ENCODE measurements at places on chromosomes 4 and X.

DNA sequence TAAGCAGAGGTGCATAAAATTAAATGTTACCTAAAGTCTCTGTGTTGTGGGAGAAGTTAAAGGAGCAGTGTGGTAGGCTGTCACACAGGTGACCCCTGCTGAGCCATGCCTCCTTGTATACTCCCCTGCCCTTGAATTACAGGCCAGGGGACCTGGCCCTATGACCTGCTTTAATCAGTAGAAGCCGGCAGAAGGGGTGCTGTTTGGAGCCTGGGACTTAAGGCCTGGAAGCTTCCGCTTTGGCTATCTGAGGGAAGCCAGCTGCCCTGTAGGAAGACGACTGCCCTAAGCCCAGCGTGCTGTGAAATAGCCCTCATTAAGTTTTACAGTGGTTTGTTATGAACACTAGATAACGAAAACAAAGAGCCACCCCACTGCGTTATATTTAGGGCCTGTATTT lies 34.1 kb downstream of the SPINK2 start:
- no peak for DNase-seq

DNA sequence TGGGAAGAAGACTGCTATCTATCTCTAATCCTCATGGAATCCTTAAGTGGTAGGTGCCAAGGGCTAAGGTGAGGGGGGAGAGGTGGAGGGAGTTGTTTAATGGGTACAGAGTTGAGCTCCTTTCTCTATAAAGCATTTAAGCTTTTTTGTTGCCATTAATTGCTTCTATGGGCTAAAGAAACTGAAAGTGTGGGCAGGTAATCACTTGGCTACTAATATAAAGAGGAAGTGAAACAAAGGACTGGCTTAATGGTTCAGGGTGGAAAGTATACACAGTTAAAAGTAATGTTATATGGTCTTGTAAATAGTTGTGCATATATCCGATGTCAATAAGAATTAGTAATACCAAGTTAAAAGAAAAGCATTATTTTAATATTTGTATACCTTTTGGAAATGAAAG lies 83.9 kb downstream of the POLA1 start:
- DNase-seq: no peak

DNA sequence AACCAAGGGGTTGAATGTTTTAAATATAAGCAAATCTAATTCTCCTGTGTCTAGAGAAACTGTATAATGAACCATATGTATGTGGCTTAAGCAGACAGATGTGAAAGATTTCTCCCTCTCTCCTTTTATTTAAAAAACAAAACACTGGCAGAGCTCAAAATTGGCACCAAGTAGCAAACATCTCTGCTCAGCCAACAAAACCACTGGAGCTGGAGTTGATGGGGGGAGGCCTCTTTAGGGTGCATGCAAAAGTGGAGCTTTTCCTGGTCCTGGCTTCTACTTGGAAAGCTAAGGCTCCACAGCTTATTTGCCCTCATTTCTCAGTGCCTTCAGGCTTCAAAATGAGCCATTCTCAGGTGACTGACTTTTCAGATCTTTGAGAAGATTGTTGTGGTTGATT lies 95.6 kb downstream of the REPS2 start:
- DNase-seq: no peak

GRCh38 chrX:74423289-74423998 lies 2.2 kb downstream of the SLC16A2 start:
- no peak for DNase-seq

DNA sequence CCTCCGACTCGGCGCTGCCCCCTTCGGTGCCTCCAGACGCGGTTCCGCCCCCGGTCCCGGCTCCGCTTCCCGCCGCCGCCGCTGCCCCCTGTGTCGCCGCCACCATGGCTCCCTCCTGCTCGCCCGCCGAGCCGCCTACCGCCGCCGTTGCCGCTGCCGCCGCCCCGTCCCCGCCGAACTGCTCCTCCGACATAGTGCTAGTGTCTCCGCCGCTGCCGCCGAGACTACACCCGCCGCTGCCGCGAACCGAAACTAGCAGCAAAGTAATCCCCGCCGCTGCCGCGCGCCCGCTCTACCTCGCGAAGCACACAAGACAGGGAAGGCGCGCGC lies 340 bp downstream of the HNRNPD start:
- no peak for DNase-seq

- DNase-seq: no peak
These were observed 136.6 kb downstream of the NEXMIF start for GRCh38 chrX:74788545-74789086.

DNA sequence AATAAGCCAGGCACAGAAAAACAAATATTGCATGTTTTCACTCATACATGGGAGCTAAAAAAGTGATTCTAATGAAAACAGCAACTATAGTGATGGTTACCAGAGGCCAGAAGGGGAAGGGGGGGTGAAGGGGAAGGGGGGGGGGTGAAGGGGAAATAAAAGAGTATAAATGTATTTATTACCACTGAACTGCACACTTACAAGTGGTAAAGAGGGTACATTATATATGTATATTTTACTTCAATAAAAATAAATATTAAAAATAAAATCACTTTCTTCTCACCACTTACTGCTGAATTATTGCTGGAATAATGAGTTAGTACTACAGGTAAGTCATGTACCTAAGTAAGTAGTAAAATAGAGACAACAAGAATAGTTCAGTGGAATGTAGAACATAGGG lies 2.1 kb upstream of the VCX3B start:
- no peak for DNase-seq

DNA sequence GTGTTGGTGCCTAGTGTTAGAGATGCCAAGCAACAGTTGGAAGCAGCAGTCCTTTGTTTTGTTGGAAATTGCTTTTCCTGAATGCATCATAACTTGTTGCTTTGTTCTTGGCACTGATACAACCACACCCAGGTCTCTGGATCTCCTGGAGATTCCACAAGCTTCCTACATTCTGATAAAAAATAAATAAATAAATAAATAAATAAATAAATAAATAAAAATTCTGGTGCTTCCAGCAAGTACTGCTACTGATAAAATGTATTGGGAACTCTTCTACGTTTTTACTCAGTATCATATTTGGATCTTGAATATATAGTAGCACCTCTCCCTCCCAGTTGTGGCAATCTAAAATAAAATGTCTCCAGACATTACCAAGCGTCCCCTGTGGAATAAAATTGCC lies 62.7 kb upstream of the GRID2 start:
- no peak for DNase-seq

GRCh38 chr4:101289306-101289705 lies 58.0 kb downstream of the PPP3CA start:
- no peak for DNase-seq

GRCh38 chr4:64360664-64361398 lies 48.4 kb downstream of the TECRL start:
- no peak for DNase-seq

DNA sequence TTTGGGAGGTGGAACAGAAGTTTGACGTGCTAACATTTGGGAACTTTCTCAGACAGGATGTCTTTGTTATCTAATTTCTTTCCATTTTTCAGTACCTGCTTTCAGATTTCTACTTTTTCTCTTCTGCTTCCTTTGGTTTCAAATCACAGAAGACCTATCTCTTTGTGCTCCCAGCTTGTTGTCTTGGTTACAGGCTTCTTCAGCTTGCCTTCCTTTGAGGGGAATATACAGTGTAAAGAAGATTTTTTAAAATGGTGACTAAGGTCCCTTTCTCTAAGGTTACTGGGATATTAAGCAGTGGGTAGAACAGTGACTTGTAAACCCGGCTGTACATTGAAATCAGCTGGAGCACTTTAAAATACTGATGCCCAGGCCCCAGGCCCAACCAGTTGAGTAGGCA lies 48.0 kb downstream of the TMEM164 start:
- DNase-seq: no peak

DNA sequence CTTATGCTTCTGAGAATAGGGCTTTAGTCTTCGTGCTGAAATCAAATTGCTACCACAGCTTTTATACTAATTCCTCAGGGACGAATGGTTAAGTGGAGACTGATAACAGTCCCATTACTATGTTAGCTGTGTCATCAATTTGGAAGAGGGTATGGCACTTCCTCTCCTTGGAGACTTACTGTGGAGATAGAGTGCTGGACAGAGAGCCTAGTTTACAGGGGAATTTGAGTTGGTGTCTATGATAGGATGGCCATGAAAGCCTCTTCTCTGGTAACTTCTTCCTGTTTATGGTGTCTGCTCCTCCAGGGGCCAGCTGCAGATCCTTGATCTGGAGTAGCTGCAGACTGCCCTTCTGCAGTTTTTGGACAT lies 167.7 kb downstream of the ZNF518B start:
- DNase-seq: no peak

- no peak for DNase-seq
These were observed 13.0 kb downstream of the RAB9B start for GRCh38 chrX:103818842-103819619.

- no peak for DNase-seq
These were observed 191.7 kb upstream of the RASGEF1B start for GRCh38 chr4:81663368-81663767.

GRCh38 chr4:67092351-67092750 lies 453.0 kb downstream of the CENPC start:
- no peak for DNase-seq

DNA sequence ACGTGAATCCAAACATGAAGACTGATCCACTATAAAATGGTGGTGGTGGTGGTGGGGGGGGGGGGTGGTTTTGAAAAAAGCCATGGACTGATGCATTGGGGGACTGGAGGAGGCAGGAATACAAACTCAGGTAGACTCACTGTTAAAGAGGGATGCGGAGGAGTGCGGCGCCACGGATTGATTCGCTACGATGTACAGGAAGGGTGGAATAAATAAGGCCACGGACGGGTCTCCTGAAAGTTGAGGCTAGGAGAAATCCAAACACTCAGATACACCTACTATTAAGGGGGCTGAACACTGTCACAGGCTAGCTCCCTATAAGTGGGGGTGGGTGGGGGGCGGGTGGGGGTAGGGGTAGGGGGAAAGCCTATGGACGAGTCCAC lies 591 bp downstream of the ELK1 start:
- no peak for DNase-seq

GRCh38 chr4:89137695-89138094 lies 26.4 kb downstream of the TIGD2 start:
- DNase-seq: no peak

GRCh38 chr4:104571341-104571740 lies 76.6 kb upstream of the CXXC4 start:
- DNase-seq: no peak

- no peak for DNase-seq
These were observed 20.3 kb downstream of the RUFY3 start for GRCh38 chr4:70741867-70742658.

DNA sequence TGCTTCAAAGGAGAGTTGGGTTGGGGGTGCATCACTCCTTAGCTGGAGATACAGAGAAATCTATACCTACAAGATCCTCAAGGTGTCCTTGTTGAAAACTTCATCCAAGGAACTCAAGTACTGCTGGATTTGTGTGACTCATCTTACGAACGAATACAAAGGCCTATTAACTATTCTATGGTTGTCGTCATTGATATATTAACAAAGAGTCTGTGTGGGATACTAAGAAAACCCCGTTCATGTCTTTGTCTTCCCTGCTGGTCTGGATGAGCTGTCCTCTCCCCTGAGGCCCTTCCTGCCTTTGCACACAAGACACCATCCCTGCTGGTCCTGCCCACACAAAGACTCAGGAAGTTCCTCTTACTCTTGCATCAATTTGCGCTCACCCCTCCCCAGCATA lies 54.9 kb upstream of the IRF2 start:
- no peak for DNase-seq

DNA sequence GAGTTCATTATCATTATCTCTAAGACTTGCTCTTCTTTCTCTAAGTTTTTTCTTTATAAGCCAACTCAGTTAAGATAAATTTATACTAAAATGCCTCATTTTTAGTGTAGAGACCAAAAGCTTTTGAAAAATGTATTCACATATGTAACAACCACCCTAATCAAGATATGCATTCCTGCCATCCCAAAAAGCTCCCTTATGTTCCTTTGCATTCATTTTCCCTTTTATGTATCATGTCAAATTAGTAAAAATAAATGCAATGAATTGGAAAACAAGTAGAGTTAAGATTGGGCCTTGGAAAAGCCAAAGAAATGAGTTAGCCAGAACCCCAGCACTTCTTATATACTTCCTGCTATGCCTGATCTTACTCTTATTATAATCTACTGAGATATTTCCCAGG lies 62.2 kb downstream of the NPY2R start:
- DNase-seq: no peak

DNA sequence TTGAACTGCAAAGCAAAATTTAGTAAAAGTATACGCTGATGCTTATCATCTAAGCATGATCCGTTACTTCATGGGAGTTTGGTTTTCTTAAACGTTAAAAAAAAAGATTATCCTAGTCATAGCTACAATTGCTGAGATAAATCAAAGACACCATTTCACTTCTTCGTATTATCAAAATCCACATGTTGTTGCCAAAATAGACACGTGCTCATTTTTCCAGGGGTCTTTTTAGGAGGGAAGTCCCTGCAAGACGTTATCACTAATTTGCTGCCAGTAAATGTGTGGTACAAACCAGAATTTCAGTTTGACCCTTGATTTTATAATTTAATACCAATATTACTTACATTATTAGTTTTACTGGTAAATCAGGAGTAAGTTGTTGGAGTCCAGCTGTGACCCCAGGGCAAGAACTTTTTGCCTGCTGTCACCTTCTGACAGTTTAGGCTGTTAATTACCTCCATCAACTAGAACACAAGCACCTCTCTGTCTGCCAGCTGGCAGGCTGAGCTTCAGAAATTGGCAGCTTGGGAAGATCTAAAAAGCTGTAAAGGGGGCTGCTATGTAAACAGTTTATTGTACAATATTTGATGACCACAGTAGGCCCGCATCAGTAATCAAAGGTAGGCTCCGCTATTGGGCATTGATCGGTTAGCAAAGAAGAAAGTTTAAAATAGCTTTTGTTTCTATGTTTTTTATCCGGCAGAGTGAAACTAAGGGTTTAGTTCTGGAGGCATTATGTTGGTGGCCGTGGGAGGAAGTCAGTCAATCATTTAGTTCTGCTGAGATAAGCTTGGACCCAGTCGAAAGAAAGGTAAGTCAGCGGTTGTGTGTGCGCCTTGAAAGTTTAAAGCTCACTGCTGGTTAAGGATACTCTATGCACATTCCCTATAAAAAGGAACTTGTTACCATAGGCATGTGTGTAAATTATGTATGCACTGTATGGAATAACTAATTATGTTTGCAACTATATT lies 196.4 kb downstream of the FBXO8 start:
- DNase-seq: no peak

Measured in CD4-positive, alpha-beta T cell treated with Interleukin-15 for 1 hour (primary cell).